ENCODE measurements at places on chromosomes 7 and 10.

DNA sequence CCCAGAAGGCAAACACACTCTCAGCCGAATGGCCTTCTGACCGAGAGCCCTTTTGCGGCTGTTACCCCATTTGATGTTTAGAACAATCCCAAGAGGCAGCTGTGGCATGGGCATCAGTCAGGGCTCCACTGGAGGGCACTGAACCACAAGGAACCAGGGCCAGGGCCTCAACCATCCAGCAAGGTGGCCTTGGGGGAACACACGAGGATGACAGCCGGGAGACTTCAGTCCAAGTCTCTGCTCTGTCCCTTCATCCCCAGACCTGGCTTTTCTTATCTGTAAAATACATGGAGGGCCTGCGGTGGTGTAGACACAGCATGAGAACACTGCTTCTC lies 63.6 kb upstream of the INSIG1 start:
- no peak for DNase-seq

DNA sequence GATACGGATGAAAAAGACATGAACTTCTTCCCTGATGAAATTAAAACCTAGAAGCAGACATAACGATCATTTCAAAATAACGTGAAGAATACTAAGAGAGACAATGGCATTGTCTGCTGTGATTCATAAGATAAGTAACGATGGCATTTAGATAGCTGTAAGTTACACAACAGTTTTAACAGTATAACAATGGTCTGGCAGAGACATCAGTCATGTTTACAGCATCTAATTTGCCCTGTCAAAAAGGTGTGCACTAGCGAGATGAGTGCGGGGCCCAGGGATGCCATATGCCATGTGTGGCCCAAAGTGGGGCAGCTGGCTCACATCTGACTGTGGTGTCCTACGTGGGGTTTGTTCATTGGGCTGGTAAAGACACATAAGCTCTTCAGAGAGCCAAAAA lies 55.7 kb upstream of the RHEB start:
- DNase-seq = no peak

DNA sequence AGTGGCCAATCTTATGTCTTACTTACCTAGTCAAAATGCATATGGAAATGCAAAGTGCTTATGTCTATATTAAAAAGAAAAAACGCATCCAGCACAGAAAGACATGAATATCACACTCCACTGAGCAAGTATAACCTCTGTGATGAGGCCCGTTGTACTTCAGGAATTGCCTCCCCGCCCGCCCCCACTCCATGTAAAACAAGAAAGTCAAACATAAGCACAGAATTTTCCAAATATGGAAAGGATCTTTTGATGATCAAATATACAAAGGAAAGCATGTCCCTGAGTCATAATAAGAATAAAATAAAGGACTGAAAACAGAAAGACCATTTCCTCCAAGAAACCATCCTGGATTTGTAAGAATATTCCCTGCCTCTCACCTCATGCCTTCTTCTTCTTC lies 229.1 kb downstream of the BAMBI start:
- peak; percentile 70 for DNase-seq

DNA sequence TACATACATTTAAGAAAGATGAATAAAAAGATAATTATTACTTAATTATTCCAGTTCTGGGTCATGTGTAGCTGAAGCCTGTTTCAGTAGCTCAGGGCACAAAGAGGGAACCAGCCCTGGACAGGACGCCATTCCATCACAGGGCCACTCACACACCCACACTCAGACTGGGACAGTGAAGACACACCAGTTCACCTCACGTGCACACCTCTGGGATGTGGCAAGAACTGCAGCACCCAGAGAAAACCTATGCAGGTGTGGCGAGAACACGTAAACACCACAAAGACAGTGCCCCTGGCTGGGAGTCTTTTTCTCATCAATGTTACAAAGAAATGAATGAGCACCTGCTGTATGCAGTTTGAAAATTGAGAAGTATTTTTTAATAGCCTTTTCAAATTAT lies 1.6 kb upstream of the IDI1 start:
- DNase-seq = no peak

GRCh38 chr10:117569610-117570390 lies 27.3 kb downstream of the EMX2 start:
- no peak for DNase-seq

DNA sequence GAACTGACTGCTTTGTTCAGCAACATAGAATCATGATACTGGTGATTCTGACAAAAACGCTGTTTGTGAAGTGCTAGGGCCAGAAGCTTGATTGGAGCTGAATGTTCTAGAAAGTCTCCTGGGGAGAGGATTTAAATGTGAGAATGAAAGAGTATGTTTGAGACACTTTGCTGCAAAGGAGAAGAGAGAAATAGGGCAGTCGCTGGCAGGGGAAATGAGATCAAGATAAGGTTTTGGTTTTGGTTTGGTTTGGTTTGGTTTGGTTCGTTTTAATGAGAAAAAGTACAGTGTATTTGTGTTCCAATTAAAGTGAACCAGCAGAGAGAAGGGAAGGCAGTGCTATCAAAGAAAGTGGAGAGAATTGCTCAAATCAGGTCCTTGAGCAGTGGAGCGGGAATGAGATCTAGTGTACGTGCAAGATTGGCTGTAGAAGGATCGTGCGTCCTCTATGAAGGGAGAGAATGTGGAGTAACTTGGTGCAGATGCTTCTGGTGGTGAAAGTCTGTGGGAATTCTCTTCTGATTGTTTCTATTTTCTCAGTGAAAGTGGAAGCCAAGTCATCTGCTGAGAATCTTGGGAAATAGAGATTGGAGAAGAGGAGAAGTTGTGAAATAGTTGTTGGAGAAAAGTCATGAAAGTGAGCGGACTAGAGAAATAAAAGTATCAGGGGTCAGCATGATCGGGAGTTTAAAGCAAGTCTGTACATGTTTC lies 270.5 kb downstream of the CCDC3 start:
- no peak for DNase-seq
